ENCODE measurements at places on chromosomes 16 and 17.

- no peak for DNase-seq
Observed at GRCh38 chr17:8606401-8606800, 24.1 kb downstream of the MYH10 start.

DNA sequence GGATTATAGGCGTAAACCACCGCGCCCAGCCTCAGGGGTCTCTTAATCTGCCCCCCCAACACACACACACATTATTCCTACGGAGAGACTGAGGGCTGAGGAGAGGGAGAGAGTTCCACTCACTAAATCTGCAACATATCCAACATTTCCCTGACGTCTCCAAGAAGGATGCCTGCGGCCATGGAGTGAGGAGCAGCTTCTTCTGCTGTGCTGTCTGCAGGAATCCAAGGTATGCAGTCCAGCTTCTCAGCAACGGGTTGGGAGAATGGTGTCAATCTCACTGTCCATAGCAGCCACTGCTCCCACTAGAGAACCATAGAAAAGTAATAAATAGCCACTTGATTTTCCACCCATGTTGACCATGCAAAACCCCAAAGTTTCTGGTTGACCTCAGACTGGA lies 5.1 kb upstream of the PLXDC1 start:
- DNase-seq, result no peak

- DNase-seq, result peak; percentile 62
Observed at GRCh38 chr17:28896884-28897768, at the start of gene FLOT2. Gene FLOT2 (minus strand): TSS chr17:28897733. CDS start chr17:28897574, 159 bp downstream.

DNA sequence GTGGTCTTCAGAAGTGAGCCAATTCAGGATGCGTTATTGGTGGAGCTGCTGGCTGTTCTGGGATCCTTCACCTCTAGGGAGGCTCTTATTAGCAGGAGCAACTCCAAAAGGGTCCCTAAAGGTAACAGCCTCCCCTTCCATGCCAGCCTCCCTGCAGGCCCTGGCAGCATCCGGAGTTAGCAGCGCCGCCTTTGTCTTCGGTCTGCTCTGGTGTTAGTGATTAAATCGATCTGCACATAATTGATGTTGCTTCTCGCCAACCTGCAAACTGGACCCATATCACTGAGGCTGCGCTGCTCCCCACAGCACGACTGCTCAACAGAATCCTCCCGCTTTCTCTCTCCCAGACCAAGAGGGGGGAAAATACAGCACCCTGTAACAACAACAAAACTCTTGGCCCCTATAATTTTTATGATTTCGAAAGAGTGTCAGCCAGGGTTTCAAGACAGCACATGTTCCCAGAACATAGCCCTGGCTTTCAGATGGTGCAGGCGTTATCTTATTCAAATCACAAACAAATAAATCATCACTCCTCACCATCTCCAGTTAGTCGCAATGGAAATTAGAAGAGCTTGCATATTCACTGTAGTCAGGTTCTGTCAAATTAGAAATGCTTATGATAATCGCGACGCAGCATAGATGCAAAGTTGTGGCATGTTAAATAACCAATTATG lies 76.0 kb downstream of the IRX3 start:
- no peak for DNase-seq

- DNase-seq, result no peak
Observed at GRCh38 chr17:35245196-35245486, 2.3 kb downstream of the SLFN5 start.

- DNase-seq, result no peak
Observed at GRCh38 chr16:77589071-77589765, 133.1 kb upstream of the NUDT7 start.

GRCh38 chr17:2724784-2725164 lies 13.2 kb upstream of the CLUH start:
- DNase-seq, result no peak

- DNase-seq, result no peak
Observed at GRCh38 chr17:3026125-3026855, 37.1 kb downstream of the OR1D5 start.

DNA sequence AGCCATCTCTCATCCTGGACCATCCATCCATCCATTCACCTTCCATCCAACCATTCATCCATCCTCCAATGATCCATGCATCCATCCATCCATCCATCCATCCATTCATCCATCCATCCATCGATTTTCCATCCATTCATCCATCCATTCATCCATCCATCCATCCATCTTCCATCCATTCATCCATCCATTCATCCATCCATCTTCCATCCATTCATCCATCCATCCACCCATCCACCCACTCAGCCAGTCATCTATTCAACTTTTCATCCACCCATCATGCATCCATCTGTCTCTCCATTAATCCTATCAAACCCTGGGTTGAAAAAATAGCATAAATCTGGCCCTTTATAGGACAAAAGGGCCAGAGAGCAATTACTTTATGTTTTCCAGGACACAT lies 158.3 kb upstream of the WSCD1 start:
- DNase-seq, result no peak

DNA sequence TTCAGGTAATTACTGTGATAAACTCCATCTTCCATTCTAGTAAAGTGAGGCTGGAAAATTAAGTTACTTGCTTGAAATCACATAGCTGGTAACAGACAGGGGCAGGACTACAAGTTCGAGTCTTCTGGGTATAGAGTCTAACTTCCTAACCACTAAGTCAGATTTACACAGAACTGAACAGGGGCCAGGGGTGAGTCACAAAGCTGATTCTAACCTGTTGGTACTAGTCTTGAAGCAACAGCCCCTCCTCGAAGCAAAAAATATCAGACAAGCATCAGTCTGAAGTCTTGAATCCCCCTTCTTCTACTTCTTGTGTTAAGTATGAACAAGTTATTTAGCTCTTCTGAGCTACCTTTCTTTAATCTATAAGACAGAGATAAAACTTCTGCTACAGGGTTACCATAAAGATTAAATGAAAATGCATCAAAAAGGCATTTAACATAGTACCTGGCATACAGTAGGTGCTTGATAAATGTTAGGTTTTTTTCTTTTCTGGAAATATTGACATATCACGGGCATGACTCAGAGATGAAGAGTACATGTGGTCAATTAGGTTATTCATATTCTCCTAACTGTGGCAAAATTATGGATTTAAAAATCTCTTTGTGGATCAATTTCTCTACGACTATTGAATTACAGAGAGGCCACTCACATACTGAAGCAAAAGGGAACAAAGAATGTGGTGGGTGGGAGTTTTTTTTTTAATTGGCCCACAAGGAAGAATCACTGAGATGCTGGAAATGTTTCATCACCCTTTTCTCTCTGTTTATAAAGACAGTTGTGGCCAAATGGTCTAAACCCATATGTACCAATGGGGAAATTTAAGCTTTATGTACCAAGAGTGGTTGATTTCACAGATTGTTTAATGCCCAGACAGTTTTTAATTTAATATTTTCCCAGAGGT lies 266.9 kb upstream of the DYNLRB2 start:
- DNase-seq, result no peak

DNA sequence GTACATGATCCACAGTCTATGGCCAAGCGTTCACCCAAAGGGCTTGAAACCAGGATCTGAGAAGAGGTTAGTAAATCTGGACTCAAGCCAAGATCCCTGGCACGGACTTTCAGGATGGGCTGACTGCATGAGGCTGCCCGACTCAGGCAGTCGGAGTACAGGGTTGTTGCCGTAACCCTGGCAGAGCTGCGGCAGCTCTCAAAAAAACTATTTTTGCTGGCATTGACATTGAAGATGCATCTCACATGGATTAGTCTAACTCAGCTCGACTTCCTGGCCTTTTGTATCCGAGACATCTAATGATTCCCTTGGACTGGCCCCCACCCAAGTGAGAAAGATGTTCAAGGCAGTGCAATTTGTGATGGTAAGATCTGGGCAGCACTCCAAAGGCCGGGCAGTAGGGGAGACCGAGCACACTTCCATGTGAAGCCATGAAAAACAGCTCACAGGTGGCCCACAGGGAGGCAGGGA lies 6.2 kb downstream of the SLC47A1 start:
- no peak for DNase-seq

GRCh38 chr17:1043601-1044251 lies 46.8 kb downstream of the TIMM22 start:
- DNase-seq, result no peak

GRCh38 chr16:57775661-57776469 lies 26.4 kb downstream of the KIFC3 start:
- no peak for DNase-seq

DNA sequence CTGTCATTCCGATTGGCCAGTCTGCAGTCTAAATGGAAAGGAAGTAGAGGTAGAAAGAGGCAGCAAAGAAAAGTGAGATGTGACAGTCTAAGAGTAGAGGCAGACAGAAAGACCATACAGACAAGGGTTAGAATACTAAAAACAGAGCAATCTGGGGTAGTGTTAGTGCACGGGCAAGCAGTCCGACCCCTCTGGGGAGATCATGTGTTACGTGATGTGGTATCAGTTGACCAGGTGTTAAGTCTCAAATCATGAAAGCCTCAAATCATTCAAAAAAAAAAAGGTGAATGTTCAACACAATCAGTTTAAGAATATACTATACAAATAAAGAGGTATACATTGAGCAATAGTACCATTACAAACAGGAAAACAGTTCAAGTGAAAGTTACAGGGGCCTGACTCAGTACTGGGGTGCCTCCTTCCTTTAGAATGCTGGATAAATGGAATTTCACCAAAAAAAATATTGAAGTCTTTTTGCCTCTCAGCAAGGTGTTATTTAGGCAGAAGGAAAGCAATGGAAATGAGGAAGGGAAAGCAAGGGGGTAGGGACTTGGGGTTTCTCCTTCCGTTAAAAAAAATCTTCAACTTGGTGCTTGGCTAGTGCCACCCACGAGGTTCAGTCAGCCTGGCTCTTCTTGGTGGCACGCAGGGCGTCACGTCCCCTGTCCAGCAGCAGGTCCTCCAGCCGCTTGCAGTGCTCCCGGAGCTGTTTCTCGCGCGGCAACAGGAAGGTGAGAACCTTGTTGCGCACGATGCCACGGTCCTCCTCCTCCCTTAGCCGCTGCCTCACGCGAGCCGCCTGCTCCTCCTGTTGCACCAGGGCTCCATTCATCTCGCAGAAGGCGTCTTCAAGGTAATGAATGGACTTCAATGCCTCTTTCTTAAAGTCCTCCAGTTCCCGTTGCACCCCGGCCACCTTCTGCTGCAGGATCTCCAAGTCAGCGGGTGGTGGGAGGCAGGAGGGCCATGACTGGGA lies 616 bp downstream of the CCDC182 start:
- no peak for DNase-seq

DNA sequence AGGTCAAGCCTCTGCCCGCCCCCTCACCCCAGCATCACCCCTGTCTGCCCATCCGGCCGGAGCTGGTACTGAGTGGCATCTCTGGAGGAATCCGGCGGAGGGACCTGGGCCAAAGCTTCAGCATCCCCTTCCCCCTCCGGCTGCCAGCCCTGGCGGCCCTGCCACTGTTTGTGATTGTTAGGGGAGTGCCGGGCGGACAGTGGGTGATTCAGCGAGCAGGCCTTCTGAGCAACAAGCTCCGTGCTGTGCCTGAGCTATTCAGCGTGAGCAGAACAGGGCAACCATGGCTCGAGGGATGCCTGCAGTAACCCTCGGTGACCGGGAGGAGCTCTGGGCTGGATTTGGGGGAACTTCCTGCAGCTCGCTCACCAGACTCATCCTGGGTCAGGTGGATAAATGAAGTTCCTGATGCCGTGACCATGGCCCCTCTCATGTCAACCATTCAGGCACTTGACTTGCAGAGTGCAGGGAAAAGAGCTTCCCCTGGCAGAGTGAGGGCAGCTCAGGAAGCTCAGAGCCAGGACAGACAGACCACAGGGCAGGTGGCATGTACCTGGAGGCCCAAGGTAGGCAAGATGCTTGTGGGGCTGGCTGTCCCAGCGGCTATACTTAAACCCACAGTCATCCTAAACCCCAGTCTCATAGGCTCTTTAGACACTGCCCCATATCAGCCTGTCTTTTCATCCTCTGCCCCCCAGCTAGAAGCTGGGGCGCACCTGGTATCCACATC lies 24.3 kb upstream of the MLKL start:
- DNase-seq, result no peak

GRCh38 chr16:80459966-80460365 lies 80.8 kb upstream of the DYNLRB2 start:
- no peak for DNase-seq

DNA sequence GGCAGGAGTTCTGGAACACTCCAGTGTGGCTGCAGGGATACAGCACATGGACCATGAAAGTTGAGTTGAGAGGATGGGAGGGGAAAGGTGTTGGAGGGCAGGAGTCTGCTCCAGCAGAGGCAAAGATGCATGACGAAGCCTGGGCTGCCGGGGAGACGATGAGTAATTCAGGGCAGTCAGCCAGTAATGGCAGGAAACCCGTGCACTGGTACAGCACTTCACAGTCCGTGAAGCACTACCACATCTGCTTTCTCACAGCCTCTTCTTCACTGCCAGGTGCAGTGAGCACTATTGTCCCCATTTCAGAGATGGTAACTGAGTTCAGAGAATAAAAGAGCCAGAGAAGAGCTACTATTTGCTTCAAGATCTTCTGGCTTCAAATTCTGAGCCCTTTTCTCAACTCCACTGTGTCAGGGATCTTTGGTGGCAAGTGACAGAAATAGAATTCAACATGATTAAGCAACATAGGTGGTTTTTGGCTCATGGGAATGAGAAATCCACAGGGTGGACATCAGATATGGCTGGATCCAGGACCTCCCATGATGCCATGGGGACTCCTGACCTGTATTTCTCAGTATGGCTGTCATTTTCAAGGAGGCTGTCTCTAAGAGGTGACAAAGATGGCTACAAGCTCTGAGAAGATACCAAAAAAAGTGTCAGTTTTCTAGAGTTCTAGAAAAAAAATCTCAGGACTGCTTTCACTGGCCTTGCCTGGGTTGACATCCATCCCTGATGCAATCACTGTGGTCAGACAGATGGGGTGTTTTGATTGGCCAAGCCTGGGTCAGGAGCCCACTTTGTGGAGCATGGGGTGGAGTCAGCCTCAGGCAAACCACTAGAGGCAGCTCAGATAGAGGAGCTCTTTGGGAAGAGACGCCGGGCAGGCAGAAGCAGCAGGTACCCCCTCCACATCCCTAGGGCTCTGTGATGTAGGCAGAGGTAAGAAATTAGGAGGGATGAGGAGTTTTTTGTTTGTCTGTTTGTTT lies 24.7 kb downstream of the IL21R start:
- DNase-seq, result no peak

DNA sequence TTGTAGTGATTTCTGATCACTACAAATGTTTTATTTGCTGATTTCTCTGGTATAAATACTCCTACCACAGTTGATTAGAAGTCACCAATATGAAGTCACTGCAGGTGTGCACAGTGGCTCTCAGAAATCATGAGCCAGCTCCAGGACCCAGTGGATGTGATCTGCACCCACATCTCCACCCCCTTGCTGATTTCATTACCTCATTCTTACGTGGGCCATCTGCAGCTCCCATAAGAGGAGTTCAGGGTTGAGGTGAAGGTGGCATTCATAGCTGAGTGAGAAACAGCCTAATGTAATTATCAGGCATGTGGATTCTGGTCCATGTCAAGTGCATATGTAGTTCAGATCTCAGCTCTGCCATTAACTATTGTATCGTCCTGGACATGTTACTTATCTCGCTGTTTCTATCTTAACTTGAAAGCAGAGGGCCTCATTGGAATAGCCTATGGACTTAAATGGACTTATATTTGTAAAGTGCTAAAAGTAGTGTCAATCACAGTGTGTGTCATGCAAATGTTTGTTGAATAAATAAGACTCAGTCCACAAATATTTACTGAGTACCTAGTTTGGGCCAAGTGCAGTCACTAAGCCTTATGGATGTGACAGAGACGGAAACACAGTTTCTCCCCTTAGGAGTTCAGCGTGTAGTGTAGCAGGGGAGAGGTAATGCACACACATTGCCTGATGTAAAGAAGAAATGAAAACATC lies 40.7 kb upstream of the ZKSCAN2 start:
- DNase-seq, result no peak

GRCh38 chr17:47774331-47774730 lies 41.3 kb downstream of the TBX21 start:
- no peak for DNase-seq

Measured in NCI-H1048 (cell line).